ENCODE measurements at places on chromosomes 3 and 15. TPM values are rescaled to one million over a fixed set of nuclear protein-coding genes. Genes with fewer than 3 reads are reported as not detected.

- DNase-seq = no peak
Measured at GRCh38 chr3:126448136-126448892, 27.4 kb downstream of the ZXDC start.

GRCh38 chr3:72496051-72496670 is 352.1 kb downstream of the SHQ1 start:
- no peak for DNase-seq

DNA sequence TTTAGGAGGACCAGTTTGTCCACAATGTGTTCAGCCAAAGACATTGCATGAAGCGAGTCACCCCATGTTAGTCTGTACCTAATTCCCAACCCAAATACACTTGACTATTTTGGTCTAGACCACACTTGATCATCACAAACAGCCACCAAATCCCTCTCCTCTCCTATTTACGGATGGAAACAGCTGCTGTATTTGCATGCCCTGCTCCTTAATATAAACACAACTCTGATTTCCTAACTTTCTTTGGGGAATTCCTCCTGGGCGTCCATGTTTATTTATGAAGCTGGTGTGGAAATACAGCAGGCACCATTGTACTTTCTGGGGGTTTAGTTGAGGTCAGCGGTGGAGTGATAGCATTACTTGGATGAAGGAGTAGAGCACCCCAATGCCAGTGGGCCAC is 235.2 kb downstream of the TLE3 start:
- no peak for DNase-seq

The CCR5 gene
- 2.6 TPM for total RNA-seq

GRCh38 chr15:60091157-60091556 is 87.0 kb downstream of the FOXB1 start:
- no peak for DNase-seq

DNA sequence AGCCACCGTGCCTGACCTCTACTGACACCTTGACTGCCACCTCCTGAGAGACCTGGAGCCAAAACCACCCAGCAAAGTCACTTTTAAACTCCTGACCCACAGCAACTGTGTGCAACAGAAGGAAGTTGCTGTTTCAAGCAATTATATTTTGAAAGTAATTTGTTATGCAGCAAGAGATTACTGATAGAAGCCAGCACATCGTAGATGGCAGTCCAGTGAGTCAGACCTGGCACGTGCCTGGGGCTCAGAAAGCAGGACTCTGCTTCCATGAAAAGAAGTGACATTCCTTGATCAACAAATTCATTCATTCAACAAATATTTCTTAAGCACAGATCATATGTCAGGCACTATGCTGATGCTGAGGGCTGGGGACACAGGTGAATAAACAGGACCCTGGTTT is 5.7 kb upstream of the CSPG4 start:
- DNase-seq = no peak

- no peak for DNase-seq
Measured at GRCh38 chr15:93291380-93291779, 202.4 kb upstream of the RGMA start.

DNA sequence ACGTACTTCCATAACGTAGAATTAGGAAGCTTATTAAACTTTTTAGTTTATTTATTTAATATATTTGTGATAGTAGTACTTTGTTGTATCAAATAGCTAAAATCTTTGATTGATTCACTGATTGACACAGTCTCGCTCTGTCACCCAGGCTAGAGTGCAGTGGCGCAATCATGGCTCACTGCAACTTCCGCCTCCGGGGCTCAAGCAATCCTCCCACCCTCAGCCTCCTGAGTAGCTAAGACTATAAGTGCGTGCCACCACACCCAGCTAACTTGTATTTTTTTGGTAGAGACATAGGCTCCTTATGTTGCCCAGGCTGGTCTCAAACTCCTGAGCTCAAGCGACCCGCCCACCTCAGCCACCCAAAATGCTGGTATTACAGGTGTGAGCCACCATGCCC is 5.7 kb downstream of the APH1B start:
- DNase-seq = no peak

- DNase-seq = no peak
Measured at GRCh38 chr15:22262613-22263020, 182.3 kb downstream of the OR4M2 start.

DNA sequence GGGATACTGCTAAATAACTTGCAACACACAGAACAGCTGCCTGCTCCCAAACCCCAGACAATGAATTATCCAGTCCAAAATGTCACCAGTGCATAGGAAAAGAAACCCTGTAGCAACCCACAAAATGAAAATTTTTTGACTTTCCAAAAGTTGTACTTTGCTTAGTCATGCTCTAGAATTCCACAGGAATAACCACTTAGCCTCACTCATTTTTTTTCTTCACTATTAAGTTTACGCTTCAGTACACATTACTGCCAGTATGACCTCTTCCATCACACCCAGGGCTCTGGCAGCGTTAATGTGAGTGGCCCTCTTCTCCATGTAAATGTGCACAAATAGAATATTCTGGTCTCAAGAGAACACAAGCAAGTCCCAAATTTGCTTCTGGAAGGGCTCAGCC is 259.8 kb downstream of the MAGI1 start:
- DNase-seq = no peak

- DNase-seq = no peak
Measured at GRCh38 chr3:158908187-158908734, 106.4 kb downstream of the MFSD1 start.

DNA sequence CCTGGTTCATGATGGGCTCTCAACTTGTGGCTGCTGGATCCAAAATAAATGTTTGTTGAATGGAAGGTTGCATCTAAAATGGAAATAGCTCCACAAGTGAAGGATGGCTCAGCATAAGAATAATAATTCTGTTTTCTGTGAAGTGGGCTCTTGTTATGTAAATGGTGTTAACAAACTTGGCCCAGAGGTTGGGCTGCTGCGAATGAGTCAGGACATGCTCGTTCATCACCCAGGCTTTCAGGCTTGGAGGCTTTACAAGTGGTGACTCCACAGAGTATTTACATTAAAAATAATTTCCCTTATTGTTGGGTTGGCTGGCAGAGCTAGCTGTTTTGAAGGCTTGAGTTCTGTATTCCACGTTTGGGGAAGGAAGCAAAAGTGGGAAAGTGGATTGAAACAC is 60.5 kb downstream of the ITGB5 start:
- DNase-seq = no peak

DNA sequence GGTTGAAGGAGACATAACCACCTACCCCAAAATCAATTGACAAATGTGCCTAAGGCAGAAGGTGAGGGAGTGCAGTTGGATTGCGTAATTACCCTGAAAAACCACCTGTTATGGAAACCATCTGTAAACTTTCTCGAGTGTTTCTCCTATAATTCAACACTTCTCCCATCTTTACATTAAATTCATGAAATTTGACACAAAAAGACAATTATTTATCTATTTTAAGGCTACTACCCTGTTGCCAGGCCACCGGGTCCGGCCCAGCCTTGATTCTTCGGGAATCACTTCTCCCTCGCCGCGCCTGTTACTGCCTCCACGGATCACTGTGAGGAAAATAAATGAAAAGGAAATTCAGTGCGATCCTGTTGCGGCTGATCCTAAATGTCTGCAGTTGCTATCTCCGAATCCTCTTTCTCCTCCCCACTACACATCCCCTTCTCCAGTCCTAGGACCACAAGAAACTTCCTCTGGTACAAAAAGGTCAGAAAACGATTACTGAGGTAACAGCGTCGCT is 646 bp downstream of the IQCB1 start:
- DNase-seq = no peak

GRCh38 chr3:149702691-149703441 is 45.0 kb upstream of the WWTR1 start:
- DNase-seq = no peak

GRCh38 chr3:184169896-184170875 is 4.5 kb upstream of the AP2M1 start:
- no peak for DNase-seq

DNA sequence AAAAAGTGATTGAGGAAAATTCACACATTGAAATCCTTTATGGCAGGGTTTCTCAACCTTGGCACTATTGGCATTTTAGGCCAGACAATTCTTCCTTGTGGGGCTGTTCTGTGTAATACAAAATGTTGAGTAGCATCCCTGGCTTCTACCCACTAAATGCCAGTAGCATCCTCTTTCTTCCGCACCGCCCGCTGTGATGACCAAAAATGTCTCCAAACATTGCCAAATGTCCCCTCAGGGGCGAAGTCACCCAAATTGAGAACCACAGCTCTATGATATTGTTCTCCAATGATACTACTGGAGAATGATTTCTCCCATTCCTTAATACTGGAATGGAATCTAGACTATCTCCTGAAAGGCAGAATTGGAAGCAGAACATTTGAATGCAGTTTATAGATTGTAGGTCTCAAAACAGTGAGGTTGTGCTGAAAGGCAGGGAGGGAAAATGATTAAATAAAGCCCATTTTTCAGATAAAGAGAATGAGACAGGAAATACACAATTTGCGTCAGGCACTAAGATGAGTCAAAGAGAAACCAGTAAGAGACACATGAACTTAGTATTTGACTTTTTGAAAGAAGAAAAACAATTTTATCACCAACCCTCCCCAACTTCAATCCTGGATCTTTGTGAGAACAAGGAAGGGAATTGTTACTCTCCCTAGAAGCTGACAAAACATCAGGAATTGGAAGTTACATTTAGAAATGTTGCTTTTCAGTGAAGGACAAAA is 101.6 kb upstream of the TNIK start:
- no peak for DNase-seq

The KLHL40 gene
- not detected for total RNA-seq

DNA sequence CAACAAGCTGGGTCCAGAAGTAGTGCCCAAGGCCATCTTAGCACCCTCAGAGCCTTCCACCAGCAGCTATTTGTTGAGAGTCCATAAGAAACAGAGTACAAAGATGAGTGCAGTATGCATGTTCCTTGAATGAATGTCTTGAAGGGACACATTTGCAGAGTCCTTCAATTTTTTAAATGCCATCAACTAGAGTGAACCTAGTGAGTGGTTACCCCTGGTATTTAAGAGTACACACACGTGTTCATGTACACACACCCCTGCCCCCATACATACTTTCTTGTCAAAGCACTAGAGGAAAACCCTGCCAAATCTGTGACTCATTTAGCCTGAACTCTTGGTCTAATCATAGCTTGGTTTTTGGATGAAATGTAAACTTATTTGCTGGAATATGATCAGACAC is 84.5 kb upstream of the GALNT15 start:
- no peak for DNase-seq

- DNase-seq = peak; percentile 82
Measured at GRCh38 chr15:38453971-38454695, at the start of gene FAM98B. Gene FAM98B, plus strand, starts transcription at chr15:38454127. Its CDS starts 35 bp downstream, at chr15:38454162.

Measured in CD8-positive, alpha-beta memory T cell (primary cell).